Lower leg skin (tissue), 4 donors: ENCODE measurements at places on chromosomes 2 and 18.

DNA sequence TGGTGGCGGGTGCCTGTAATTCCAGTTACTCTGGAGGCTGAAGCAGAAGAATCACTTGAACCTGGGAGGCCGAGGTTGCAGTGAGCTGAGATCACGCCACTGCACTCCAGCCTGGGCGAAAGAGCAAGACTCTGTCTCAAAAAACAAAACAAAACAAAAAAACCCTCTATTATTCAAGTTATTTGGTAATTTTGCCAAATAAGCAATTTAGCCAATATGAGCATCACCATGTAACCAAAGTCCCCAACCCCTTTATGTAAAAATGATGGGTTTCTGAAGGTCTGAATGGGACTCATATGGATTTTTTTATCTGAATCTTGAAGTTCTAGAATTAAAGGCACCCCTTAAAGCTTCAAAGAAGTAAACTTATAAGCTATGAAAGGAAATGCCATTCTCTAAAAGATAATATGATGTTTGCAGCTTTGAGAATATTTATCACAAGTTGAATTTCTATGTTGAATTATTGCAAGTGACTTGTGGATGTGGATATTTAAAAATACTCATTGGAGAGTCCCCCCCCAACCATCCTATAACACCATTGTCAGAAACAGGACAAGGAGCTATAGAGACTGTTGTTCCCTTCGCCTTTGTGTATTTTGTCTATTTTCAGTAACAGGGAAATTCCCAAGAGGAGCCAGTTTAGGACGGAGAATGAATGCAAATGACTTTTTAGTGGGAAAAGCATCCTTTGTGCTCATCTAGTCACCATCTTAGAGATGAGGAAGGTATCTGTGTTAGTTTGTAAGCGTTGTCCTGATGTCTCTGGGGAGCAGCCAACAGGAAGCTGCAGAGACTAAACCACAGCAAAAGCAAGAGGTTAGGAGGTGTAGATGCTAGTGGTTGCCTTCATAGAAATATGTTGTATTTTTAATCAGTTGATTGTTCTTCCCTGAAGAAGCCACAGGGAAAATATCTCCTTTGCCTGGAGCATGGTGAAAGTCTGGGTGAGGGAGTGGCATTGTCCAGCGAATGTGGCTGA, 68.3 kb downstream of the TET3 start:
- no peak for DNase-seq

DNA sequence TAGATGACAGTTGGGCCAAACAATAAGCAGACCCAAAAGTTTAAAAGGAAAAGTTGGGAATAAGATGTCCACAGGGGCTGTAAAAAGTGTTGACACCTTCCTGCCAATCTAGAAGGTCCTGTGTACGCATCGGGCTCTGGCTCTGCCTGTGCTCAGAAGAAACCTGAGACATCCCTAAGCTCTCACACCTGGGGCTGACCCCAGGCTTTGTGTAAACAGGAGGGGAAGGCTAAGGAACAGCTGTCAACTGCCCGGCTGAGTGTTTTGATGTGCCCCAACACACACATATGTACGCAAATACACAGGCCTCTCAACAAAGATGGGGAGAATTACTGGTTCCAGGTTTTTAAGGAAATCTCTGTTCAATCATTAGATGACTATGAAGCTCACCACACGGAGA, 59.5 kb downstream of the TMEM131 start:
- no peak for DNase-seq

GRCh38 chr2:15059870-15060512, 427.5 kb downstream of the LRATD1 start:
- DNase-seq: no peak

DNA sequence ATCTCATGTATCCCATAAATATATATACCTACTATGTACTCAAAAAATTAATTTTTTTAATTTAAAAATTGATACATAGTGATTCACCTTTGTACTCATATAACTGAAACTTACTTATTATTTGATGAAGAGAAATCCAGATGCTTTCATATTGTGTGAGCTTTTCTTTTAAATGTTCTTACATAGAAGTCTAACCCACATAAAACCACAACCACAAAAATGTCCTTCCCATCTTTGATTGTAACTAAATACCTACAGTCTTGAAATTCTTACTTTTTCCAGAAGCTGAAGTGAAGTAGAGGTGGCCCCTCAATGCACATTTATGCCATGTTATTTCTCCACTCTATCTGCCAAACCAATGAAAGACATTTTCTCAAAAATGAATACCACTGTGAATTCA, 117.9 kb upstream of the COL5A2 start:
- no peak for DNase-seq

- peak; percentile 6 for DNase-seq
Observed at GRCh38 chr18:3042379-3042778, 29.4 kb upstream of the LPIN2 start.
